Stimulated activated CD4-positive, alpha-beta T cell treated with anti-CD3 and anti-CD28 coated beads, Interleukin-15, amount 100 ng/mL, for 1 hour (primary cell): ENCODE measurements at places on chromosomes 1 and 21.

- DNase-seq: no peak
These were observed 195.2 kb downstream of the RHOU start for GRCh38 chr1:228930479-228930957.

DNA sequence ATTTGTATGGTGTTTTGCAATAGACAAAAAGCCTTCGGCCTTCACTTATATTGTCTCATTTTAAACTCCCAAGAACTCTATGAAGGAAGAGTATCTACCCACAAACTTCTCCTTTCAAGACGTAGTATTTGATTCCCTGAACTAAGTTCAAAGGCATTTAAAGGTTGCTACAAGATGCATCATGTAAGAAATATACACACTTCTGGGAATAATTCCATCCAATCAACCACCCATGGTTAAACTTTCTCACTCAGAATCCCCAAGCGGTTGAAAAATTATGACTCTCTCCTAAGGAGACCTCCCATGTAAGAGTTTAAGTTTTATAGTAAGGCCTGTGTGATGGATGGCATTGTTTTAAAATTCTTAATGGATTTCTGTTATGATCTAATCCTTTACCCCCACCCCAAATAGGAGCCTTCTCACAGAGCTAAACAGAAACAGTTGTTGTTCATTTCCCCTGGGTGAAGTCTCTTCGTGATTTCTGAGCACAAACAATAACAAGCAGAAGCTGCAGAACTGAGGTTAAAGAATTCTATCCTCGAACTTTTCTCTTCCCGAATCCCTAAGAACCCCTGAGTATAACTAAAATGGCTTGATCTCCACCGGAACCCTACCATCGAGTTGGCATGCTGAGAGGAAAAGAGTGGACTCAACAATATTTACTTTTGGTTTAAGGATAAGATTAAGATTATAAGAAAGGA is 185.0 kb downstream of the TGFBR3 start:
- DNase-seq: no peak

- DNase-seq: no peak
These were observed 228.8 kb upstream of the ADGRL2 start for GRCh38 chr1:81571946-81572345.

- no peak for DNase-seq
These were observed 9.2 kb downstream of the RAB29 start for GRCh38 chr1:205766038-205766437.

DNA sequence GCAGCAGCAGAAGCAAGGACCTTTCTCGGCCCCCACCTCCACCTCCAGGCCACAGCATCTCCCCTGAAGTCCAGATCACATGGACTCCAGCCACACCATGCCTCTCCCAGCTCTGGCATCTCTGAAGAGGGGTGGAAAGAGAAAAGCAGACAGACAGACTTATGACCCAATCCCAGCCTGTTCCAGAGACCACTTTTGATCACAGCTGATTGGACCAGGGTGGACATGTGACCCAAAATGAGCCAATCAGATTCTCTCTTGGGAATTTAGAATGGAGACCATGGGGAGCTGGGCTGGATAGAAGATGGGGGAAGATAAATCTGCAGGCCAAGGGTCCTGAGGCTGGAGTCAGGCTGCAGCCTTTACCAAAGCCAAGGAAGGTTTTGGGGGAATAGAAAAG is 16.4 kb downstream of the HTR1D start:
- DNase-seq: no peak

GRCh38 chr21:44759628-44760285 is 41.9 kb downstream of the UBE2G2 start:
- no peak for DNase-seq
